ENCODE measurements at places on chromosomes 3 and 15.

DNA sequence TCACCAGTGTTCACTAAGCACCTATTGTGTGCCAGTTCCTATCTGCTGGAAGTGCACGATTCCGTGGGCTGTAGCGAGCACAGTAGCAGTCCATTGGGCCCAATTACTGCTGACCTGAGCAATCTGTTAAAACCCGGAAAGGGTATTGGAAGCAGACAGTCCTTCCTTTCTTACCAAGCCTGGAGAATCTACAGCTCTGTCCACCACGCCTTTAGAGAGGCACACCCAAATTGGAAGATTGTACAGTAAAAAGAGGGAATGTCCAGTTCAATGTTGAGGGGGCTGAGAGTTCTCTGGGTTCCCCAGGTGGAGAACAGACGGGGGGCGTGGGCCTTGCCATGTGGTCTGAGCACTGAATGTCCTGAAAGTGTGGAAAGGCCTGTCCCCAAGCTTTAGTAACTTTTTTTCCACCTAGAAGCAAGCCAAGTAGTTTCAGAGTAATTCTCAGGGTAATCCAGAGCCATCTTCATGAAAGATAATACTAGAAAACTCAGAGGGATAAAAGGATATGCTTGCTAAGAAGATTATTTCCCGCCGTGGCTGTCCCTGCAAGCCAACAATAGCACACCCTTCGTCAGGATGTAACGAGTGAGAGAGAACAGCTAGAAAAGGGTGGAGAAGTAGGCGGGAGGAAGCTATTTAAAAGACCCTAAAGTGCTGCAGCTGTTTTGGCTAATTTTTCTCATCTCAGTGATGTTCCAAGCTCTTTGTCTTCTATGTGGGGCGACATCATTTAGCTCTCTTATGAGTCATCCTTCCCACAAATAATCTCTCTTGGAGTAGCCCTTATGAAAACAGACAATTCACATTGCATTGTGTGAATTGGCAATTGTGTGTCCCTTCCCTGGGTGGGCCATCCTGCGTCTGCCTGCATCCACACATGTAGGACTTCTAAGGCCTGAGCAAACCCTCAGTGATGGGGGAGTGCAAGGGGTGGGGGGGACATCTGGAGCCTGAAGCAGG lies 181.0 kb downstream of the ATG7 start:
- DNase-seq: peak; percentile 51

GRCh38 chr3:172129850-172130716 lies 90.7 kb downstream of the FNDC3B start:
- peak; percentile 98 for DNase-seq

GRCh38 chr3:62238431-62238830 lies 134.9 kb downstream of the FEZF2 start:
- DNase-seq: no peak

GRCh38 chr15:74616366-74616939 lies 817 bp downstream of the CLK3 start:
- no peak for DNase-seq

DNA sequence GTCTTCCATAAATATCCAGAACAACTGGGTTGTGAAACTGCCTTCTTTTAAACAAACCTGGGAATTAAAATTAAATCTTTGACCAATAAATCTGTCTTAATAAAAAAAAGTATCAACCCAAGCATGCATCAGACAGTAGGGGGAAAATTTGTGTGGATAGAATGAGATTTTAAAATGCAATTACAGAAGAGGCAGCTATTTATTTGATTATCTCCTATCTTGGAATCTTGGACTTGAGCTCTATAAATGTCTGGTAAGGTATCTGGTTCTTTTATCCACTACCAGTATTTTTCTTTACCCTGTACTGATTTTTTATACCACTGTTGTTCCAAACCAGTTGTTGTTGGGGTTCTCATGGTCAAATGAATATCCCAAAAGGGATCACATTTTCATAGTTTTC lies 157.6 kb upstream of the VEPH1 start:
- DNase-seq: no peak

DNA sequence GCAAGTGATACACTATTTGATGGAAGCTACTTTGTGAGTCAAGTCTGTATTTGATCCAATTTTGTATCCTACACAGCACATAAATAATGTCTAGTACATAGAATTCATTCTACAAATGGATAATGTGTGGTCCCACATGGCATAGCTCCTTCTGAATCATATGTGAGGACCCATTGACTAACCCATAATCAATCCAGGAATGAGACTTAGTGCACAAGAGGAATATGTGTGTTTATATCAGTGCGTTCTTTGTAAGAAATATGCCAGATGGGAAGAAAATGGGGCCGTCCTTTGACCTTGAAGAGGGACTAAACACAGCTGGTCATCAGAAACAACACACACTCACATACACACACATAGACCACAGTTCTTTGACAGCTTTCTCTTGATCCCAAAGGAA lies 282.7 kb upstream of the SEMA6D start:
- DNase-seq: no peak

DNA sequence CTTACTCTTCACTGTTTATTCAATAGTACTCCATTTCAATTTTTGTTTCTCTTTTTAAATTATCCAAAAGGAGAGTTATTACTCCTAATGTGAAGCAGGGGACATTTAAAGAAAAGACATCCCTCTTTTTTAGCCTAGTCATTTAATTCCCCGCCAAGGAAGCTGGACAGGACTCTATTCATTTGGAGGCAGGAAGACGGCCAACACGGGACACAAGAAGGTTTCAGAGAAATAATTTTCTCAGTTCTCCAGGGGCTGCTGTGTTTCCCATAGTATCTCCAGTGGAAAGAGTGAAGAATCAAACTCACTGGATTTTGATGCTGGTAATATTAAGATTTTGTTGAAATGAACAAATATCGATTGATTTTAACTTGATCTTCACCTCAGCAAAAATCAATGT lies 833.7 kb downstream of the ROBO2 start:
- no peak for DNase-seq

- no peak for DNase-seq
Observed at GRCh38 chr15:68143785-68144184, 61.3 kb downstream of the CALML4 start.

DNA sequence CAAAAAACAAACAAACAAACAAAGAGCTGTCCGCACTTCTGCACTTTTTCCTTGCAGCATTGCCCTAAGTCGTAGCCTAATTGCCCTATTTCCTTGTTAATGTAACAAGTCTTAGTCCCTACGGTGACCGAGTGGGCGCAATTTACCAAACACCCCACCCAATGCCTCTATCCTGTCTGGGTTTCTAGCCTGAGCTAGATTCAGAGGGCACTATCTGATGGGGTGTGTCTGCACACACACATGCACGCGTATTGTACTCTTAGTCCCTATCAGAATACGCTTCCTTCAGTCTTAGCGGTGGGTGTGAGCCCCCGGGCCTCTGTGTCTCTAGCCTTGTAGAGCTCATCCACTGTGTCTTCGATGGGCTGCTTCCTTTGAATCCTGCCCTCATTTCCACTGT lies 125.9 kb upstream of the DLG1 start:
- no peak for DNase-seq

- no peak for DNase-seq
Observed at GRCh38 chr3:46203681-46204080, 4.4 kb downstream of the CCR1 start.

DNA sequence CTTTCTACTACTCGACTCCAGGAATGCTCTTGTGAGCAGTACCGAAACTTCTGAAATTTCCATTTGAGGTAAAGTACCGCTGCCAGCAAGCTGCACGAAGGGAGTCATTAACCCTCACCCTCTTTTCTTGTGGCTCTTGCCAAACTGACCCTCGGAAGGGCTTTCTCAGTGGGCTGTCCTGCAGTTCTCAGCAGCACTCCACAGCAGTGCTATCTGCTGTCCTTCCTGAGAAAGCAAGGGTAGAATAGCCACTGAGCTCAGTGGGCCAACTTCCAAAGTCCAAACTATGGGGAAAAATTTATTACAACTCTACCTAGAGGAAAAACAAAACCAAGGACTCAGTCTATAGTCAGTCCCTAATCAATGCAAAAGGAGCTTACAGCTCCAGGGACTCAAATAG lies 38.5 kb upstream of the COL8A1 start:
- DNase-seq: peak; percentile 22

DNA sequence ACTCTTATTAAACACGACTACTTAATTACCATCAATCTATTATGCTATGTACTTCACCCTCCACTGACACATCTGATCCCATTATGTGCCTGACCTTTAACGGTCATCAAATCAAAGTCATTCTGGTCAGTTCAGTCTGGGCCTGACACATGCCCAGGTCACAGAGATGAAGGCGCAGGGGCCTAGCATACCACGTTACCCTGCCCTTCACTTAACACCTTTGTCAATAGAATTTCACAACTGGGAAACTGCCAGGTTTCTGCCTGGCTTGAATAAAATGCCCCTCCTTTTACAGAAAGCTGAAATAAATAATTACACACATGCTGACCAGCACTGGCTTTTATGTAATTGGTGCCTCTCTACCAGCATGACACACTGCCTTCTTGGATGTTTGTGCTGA lies 39.5 kb downstream of the MECOM start:
- no peak for DNase-seq

DNA sequence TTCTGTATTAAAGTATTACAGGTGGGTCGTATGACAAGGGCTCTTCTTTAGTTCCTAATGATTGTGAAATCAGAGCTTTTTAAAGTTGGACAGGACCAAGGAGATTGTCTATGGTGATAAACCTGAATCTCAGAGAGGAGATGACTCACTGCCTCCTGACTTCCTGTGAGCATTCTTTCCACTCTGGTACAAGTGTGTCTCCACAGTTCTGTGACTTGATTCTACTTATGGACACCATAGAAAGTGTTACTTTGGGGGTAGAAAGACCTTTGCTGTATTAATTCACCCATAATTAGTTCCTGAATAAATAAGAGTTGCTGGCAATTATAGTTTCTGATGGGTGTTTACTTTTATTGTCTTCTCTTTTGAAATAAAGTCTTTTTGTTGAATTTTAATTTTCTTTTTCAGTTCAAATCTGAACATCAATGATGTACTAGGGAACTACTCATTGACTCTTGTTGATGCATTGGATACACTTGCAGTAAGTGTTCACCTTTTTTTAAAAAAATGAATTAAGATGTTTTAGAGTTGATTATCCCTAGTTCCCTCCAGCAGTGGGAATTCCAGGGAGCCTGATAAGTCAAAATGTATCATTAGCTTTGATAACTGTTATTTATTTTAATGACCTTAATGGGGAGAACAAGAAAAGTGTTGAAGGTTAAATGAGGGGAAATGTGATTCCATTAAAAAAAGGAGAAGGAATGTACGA lies 7.4 kb downstream of the EDEM1 start:
- peak; percentile 38 for DNase-seq

DNA sequence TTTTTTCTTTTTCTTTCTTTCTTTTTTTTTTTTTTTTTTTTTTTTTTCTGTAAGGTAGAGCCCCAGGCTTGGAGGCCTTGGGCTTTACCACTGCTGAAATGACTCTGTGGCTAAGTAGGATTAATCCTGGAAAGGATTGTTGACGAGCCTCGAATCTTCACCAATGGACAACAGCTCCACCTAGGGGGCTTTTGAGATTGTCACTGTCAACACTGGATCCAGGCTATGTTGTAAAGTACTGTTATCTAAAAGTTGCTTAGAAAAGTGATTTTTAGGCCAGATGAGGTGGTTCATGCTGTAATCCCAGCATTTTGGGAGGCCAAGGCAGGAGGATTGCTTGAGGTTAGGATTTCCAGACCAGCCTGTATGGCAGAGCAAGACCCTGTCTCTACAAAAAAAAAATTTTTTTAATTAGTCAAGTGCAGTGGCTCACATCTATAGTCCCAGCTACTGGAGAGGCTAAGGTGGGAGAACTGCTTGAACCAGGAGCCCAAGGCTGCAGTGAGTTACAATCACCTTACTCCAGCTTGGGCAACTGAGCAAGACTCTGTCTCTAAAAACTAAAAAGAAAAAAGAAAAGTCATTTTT lies 41.6 kb downstream of the KLHL18 start:
- DNase-seq: peak; percentile 79

DNA sequence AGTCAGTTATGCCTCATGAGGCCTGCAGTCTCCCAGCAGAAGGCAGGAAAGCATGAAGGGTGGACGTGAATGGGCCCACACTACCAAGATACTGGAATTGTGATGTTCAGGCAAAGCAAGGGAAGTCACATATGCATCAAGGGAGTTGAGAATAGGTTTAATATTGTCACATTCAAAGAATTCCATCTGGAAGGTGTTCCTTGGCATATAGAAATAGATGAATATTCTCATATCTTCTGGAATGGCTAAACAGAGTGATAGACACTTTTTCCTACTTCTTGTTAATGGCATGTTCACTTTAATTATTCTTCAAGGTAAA lies 103.7 kb downstream of the CMSS1 start:
- no peak for DNase-seq

DNA sequence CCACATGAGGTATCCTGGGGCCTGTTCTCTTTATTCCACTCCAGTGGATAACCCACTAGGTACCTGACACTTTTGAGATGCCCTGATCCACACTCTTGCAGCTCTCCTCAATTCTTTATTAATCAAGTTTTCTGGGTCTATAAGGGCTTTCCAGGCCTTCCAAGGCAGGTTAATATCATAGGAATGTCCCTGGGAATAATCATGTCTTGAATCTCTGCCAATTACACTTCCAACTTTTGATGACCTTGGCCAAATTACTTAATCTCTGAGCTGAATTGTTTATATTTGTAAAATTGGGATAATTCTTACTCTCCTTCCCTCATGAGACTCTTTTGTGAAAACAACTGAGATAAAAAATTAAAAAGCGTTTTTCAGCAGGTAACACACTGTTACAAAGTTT lies 881.7 kb downstream of the MCTP2 start:
- no peak for DNase-seq

GRCh38 chr15:71250936-71251583 lies 135.8 kb downstream of the THSD4 start:
- no peak for DNase-seq

GRCh38 chr3:184631472-184631861 lies 69.9 kb downstream of the EPHB3 start:
- no peak for DNase-seq

DNA sequence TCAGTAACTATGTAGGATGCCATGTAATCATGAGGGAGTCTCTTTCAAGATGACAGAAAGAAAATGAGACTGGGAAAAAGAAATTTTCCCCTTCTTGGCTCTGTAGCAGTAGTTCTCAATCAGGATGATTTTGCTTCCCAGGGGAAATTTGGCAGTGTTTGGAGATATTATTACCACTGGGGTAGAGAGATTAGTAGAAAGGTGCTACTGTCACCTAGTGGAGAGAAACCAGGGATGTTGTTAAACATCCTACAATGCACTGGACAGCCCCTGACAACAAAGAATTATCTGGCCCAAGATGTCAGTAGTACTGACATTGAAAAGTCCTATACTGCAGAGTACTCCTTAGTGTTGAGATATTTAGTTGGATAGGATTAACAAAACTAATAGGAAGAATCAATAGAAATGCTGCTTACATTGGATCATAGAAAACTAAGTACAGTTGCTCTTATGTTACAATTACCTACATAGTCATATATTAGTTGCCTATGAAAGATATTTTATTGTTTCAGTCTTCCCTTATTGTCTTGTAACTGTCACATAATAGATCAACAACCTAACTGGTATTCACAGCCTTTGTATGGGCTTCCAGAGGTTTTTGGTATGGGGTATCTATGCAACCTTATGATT lies 433.3 kb downstream of the RAP2B start:
- peak; percentile 60 for DNase-seq

- no peak for DNase-seq
Observed at GRCh38 chr3:25843332-25843731, 53.4 kb downstream of the OXSM start.

GRCh38 chr15:99537344-99537743 lies 28.4 kb upstream of the MEF2A start:
- DNase-seq: no peak
